Germinal center (tissue), 1 donor: ENCODE measurements at places on chromosomes 7 and 10.

DNA sequence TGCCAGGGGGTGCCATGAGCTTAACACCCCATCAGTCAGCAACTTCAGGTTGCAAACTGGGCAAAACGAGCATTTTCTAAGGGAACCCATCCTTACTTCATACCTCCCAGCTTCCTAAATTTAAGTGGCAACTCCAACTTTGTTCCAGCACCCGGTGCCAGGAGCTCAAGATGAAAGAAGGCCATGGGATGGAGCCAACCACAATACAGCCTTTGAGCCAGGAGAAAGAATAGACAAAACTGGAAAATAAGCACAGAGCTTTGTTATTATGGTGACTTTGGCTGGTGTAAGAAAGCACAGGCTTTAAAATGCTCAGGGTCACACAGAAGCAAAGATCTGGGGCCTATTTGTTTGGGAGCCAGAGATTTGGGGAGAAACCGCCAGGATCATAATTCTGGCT lies 388.7 kb upstream of the MGMT start:
- no peak for DNase-seq

DNA sequence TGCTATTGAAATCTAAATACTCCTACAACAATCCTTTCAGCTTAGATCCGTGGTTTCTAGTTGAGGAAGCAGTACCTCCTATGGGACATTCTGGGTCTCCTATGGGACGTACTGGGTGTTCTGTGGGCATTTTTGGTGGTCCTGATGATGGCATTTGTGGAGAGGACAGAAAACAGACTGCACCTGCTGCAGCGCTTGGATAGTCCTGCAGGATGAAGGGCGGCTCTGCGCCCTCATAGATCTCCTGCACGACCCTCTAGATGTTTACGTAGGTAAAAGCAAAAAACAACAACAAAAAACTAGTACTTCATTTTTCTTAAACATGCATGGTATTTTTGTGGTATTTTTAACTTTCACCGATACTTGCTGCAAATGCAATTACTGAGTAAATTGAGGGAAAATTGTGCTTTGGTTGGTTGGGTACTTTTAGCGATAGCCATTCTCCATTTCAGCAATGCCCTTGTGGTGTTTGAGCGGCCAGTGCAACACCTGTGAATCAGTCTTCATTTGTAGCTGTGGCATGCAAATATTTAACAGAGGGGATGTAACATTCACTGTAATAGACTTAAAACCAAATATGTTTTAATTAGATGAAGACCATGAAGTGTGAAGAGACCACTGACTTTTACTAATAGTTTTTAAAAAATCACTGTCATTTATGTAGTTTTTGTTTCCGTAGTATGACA lies 461.2 kb downstream of the SDK1 start:
- DNase-seq, result peak; percentile 20

- no peak for DNase-seq
Observed at GRCh38 chr10:121310151-121310711, 288.0 kb downstream of the FGFR2 start.

- DNase-seq, result no peak
Observed at GRCh38 chr7:2734084-2734686, 46.2 kb downstream of the AMZ1 start.

DNA sequence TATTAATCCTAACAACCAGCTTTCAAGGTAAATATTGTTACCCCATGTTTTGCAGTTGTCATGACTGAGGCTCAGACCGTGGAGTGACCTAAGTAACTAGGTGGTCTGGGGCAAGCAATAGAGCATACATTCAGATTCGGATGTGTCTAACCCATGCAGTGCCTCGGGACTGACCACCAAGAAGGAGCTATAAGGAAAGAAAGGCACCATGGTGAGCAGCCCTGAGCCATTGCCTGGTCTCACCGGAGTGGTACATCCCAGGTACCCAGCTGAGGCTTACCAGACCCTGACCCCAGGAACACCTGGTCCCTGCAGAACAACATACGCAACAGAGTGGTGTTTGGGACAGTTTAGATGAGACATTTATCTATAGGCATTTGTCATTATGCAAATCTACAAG lies 175.5 kb upstream of the ZMIZ1 start:
- no peak for DNase-seq

DNA sequence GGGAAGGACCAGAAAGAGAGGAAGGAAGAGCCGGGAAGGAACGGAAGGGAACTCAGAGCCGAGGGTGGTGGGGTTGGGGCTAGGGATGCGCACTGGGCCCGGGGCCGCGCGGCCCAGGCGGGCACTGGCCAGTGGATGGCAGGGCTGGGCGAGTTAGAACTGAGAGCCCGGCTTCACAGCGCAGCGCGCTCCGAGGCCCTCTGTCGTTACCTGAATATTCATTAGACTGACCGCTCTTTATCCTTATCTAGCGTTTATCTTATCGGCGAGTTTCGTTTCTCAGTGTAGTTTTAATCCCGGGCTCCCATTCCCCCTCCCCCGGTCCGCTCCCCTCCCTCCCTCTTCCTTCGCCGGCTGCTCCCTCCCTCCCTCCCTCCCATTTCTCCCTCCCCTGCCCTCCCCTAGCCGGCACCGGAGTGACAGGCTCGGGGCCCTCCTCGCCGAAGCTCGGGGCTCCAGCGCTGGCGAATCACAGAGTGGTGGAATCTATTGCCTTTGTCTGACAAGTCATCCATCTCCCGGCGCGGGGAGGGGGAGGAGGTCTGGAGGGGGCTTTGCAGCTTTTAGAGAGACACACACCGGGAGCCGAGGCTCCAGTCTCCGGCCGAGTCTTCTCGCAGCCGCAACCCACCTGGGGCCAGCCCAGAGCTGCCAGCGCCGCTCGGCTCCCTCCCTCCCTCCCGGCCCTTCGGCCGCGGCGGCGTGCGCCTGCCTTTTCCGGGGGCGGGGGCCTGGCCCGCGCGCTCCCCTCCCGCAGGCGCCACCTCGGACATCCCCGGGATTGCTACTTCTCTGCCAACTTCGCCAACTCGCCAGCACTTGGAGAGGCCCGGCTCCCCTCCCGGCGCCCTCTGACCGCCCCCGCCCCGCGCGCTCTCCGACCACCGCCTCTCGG lies at the start of gene PAX2:
TSS of gene PAX2 (plus strand) at position 596 of the 895 bp plus-strand sequence. CDS start 679 bp downstream, outside the sequence.
- DNase-seq, result no peak

DNA sequence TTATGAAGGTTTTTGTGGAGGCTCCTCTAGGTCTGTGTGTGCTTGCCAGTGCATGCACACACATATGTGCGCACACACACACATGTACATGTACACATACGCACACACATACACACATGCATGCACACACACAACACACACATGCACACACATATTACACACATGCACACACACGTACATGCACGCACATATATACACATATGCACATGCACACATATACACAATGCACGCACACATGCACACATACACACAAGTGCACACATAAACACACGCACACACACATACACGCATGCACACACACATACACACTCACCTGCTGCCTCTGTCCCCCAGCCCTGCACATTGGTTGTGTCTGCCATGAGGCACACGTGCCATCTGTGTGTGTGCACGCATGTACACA lies 66.3 kb downstream of the NEURL1 start:
- no peak for DNase-seq

DNA sequence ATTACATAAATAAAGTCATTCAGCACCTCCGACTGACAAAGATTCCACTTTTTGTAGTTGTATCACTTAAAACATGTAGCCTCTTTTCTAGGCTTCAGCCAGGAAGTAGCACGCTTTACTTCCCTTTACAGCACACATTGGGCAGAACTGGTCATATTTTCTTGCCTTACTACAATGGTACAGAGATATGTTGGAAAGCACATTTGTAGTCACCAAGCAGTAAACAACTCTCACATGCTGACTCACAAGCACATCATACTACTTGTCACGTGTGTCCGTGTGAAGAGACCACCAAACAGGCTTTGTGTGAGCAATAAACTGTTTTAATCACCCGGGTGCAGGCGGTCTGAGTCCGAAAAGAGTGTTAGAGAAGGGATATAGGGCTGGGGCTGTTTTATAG lies 1071.8 kb downstream of the DNAJB9 start:
- no peak for DNase-seq

DNA sequence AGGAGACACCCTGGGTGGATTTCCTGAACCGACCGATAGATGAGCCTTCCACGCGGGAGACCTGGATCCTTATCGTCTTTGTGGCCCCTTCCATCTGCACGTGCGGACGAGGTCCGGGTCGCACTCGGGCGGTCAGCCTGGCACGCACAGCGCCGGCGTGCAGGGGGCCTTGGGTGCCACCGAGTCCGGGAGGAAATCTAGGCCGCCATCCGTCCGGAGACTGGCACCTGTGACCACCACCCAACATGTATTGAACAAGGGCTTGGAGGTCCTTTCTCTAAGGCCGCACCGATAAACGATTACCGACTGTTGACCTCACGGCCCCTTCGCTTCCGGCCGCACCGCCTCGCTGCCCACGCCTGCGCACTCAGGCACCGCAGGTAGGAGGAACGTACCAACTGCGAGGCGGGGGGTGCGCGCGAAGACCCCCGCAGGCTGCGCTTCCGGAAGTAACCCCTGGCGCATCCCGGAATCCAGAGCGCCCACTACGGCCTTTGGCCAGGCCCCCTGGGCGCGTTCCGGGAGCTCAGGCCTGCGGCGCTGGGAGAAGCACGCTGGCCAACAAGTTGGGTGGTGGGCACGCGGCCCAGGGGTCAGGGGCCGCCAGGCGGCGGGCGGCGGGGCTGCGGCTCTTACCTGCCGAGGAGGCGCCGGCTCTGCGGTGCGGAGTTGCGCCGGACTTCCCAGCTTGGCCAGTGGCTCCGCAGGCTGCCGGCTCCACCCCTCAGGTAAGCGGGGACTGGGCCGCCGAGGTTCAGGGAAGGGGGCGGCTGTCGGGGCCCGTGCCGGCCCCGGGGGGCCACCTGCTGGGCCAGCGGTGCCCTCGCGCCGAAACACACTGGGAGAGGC lies at the start of the genes ACTR3C and LRRC61:
TSS of gene ACTR3C (minus strand) at position 713 of the 849 bp plus-strand sequence. CDS start 28,249 bp downstream, outside the sequence.
TSS of gene LRRC61 (plus strand) at position 523 of the 849 bp plus-strand sequence. CDS start 13,507 bp downstream, outside the sequence.
- peak; percentile 67 for DNase-seq

DNA sequence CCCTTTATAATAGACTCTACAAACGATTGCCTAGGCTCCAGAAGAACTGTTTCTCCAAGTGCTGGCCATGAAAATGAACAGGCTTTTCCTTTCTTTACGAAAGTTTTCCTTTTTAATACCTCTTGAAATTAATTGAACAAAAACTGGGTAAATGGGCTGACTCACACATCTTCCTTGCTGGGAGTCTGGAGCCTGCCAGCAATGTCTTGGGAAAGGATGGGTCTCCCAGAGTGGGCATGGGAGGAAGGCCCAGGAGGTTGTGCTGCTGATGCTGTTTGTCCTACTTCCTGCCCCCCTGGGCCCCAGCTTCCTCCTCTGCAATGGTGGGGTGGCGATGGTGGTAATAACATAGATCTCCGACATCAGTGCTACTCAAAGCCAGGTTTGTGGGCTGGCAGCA lies 174.1 kb downstream of the RPS24 start:
- DNase-seq, result no peak
